ENCODE measurements at places on chromosomes 12 and 14.

- DNase-seq: no peak
These were observed 177.5 kb downstream of the SLC2A13 start for GRCh38 chr12:39928181-39928899.

- no peak for DNase-seq
These were observed 55.8 kb downstream of the COX16 start for GRCh38 chr14:70303545-70304293.

GRCh38 chr12:115885040-115885690 is 392.3 kb downstream of the MED13L start:
- no peak for DNase-seq

- no peak for DNase-seq
These were observed 2.7 kb downstream of the PCNX4 start for GRCh38 chr14:60094306-60094897.

DNA sequence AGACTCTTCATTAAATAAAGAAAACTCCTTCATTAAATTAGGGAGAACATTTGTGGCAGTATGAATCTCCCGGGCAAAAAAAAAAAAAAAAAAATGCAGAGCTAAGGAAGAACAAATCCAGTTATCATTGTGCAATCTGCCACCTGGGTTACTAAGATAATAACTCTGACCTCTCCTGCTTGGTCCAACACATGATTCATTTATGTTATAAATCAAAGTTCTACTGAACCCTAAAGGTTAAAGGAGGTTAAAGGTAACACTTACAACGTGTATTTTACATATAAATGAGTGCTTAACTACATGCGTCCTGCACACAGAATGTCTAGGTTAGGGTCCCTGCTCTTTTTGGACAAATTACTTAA is 4.2 kb downstream of the TGFB3 start:
- no peak for DNase-seq

- DNase-seq: no peak
These were observed 79.8 kb downstream of the SRRM4 start for GRCh38 chr12:119060847-119061796.

GRCh38 chr14:105135700-105136395 is 32.7 kb downstream of the JAG2 start:
- DNase-seq: no peak

GRCh38 chr14:69613312-69614073 is 2.1 kb downstream of the SUSD6 start:
- DNase-seq: no peak

GRCh38 chr12:92065018-92065499 is 80.6 kb downstream of the BTG1 start:
- DNase-seq: peak; percentile 48

- DNase-seq: no peak
These were observed 536 bp downstream of the TM7SF3 start for GRCh38 chr12:27013611-27014084.

DNA sequence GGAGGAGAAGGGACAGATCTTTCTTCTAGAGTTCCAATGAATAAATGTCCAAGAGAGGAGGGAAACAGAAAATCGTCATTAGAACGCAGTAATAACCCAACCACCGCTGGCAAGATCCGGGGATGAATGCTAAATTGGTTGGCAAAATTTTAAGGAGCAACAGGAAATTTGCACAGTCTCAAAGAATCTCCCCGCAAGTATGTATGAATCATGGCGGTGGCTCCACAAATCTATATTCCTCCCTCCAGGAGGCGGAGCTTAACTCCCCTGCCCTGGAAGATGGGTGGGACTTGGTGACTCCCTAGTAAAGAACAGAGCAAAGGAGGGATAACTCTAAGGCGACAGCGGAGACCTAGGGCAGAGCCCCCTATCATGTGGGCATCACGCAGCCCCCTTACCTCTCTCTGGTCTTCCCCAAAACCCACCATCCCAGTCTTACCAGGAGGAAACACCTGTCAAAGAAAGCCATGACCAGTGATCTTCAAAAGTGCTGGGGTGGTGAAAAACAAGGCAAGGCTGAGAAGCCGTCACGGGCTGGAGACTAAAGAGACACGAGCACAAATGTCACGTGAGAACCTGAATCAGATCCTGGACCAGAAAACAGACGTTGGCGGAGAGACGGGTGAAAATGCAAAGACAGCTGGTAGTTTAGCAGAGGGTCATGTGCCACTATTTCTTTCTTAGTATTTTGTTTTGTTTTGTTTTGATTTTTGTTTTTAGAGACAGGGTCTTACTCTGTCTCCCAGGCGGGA is 125.8 kb downstream of the NCOR2 start:
- no peak for DNase-seq

DNA sequence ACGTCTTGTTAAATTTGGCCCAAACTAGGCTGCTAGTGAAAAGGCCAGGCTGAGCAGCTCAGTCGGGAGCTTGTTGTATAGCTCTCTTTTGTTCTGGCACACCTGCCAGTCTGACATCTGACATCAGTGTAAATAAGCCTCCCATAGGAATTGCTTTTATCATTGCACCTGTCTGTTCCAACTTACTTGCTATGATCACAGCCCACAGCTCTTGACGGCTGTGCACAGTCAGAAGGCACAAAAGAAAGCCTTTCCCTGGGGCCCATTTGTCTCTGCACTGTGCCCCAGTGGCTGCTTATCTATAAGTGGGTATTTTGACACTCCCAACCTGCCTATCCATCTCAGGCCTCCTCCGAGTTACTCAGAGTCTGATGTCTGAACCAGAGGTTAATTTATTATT is 324.5 kb downstream of the NUAK1 start:
- DNase-seq: no peak

DNA sequence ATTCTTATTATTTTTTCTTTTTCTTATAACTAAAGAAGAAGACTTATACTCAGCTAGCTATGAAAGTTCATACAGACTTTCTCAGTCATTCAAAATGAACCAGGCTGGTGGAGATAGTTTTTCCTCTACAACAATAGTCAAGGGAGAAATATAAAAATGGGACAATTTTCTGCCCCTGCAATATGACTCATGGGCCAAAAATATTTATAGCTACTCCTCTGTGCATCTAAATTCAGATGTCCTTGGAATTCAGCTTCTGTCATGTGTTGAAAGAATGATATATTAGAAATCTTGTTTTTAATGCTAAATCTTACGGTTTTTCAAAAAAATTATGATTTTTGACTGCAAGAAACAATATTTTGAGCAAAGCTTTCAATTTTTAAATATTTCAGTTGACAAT is 237.2 kb upstream of the SYT10 start:
- DNase-seq: no peak

DNA sequence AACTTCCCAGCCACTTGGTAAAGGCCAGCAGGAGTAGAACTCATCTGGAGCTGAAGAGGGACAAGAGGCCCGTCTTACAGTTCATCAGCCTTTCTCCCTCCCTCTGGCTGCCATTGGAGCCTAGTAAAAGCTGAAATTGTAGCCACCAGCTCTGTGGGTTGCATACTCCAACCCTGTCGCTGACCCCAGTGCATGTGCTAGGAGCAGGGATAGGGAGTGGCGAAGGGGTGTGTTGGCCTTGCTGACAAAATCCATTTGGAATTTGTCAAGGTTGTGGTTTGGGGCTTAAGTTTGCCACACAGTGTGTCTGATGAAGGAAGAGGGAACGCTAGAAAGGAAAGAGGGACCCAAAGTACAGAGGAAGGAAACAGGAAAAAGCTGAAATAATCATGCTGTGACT is 4.0 kb upstream of the ARF3 start:
- DNase-seq: no peak

GRCh38 chr14:37874429-37875109 is 279.1 kb downstream of the TTC6 start:
- DNase-seq: peak; percentile 85

DNA sequence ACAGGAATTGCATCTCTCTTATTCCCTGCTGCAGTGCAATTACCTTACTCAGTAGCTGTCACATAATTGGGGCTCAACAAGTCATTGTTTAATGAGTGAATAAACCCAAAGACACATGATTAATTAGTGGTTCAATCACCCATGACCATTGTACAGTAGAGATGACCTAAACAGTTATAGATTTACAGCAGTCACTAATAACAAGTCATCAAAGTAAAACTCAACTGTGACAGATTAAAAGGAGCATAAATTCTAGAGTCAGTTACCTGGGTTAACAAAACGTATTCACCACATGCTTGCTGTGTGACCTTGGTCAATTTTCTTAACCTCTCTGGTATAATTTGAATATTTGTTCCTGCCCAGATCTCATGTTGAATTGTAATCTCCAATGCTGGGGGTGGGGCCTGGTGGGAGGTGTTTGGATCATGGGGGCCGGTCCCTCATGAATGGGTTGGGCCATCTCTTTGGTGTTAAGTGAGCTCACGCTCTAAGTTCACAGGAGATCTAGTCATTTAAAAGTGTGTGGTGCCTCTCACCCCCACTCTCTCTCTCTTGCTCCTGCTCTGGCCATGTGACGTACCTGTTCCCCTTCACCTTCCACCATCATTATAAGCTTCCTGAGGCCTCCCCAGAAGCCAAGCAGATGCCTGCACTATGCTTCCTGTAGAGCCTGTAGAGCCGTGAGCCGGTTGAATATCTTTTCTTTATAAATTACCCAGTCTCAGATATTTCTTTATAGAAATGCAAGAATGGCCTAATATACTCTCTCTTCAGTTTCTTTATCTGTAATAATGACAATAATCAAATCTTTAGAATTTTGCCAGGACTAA is 141.9 kb upstream of the PLEKHG7 start:
- DNase-seq: no peak

GRCh38 chr14:64614805-64615391 is 65.1 kb downstream of the PPP1R36 start:
- no peak for DNase-seq

DNA sequence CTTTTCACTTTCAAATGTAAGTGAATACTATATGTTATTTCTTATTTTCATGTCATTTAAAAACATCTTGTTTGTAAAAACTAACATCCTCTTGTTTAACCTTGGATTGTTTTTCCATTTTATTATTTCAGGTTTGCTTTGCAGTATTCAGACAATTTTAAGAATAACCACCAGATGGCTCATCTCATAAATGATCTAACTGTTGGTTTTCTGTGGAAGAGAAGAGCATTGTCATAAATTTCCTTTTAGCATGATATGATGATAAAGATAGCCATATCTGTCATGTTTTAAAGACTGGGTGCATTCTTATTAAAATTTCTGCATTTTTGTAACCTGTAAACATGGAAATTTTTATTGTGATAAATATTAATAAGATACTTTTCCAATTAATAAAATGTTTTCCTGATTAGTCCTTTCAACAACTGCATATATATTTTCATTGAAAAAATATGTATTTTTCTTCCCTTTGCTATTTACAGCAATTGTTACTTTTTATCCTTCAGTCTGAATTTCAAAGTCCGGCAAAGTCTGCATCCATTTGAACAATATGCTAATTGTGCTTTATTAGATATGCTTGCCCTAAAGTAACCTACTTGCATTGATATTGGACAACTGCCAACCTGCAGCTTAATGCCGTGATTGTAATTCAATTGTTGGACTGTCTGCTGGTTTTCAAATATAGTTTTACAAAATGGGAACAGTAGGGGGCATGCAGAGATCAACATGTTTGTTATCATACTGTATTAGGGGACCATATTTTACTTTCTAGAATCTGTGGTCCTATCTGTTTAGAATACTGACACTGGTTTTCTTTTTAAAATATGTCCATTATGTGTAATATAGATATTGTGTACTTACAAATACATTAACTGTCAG is 163.4 kb downstream of the GARIN6 start:
- DNase-seq: no peak

DNA sequence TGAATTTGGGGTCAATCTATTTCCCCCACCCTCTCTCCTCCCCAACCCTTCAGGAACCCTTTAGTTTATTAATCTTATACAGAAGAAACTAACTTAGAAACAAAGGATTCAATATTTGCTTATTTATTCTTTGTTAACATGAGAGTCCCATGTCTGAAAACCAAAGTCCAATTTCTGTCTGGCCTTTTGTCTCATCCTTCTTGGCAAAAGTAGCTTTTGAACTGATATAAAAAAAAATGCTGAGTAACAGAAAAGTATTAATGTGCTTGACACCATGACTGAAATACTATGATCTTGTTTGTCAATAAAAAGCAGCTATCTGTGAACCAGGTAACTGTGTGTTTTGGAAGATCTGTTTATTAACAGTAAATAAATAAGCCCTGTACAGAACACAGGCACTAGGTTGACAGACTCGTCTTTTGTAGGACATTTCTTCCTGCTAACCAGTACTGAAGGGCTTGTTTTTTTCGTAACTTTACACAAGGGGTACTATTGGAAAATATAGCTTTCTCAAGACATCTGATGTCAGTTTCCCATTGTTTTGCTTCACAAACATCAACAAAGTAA is 10.8 kb downstream of the PIGH start:
- DNase-seq: no peak

- no peak for DNase-seq
These were observed 5.5 kb downstream of the TMEM63C start for GRCh38 chr14:77186911-77187648.

All from activated CD4-positive, CD25-positive, alpha-beta regulatory T cell treated with anti-CD3 and anti-CD28 coated beads, Interleukin-2, amount 50 U/mL, for 72 hours (primary cell).